ENCODE measurements at places on chromosomes 12 and 14.

DNA sequence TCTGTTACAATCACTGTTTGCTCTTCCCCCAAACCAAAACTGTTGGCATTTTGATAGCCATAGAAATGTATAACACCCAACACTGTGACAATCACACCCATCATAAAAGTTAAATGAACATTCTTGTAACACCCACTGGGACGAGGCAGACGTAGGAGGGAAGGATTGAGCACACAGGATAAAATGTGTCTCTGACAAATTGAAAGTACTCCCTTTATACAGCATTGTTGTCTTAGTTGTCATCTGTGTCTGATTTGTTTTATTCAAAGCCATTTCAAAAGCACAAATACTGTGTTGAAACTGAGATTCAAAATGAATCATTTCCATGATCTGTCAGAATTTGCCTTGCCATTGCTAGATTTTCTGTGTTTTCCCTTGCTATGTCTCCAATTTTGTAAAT lies 436.3 kb downstream of the TMTC2 start:
- no peak for DNase-seq

DNA sequence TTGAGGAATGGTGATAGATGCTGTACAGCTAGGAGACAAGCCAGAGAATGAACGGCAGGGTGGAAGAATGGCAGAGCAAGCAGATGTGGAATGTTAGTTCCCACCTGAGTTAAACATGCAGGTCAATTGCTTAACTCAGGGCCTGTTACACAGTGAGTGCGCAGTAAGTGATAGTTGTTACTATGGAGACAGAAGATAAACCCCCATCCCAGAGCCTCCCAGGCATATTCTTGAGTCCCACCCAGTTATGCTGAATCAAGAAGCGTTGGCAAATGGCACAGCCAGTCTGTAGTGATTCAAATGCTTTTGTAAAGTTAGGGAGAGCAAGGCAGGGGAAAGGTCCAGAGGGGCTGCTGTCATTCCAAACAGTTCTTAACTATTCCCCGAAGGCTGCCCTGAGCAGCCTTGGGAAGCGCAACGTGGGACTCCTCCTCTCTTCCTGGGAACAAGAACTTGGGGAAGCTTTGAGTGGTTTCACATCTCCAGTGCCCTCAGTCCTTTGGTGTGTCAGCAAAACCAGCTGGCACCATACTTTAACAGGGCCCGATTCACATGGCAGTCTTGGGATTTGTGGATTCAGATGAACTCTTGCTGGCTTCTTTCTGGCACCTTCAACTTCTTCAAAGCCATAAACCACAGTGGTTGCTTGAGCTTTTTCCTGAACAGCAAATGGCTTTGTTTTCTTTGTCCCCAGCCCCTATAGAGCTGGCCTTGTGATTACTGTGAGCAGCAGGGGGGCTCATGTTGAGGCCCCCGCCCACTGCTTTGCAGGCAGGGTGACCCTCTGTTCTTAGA lies 66.4 kb downstream of the PPM1A start:
- DNase-seq: no peak

DNA sequence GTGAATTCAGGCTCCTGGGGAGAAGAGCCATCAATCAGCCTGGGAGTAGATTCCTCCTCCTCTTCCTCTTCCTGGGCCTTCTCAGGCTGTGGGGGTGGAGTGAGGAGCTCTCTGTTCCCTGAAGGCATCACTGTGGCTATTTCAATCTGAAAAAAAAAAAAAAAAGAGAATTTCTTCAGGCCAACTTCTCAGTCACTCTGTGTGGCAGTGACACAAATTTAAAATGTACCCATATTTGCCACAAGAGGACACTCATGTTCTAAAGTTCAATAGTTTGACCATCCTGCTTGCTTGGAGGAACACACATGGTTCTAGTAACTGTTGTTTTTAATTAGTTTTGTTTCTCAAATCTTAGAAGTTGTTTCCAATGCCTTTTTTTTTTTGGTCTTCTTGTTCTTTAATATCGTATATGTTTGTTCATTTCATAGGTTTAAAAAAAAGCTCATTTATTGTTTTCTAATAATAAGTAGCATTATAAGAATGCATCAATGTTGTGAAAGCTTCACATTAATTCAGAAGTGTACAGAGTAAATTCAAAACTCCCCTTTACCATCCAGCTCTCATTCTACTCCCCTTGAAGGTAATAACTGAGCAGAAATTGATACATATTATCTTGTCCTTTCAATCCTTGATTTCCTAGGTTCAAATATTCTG lies 23.3 kb upstream of the CCER1 start:
- no peak for DNase-seq

GRCh38 chr14:21537090-21537424 lies 10.9 kb upstream of the SALL2 start:
- no peak for DNase-seq

DNA sequence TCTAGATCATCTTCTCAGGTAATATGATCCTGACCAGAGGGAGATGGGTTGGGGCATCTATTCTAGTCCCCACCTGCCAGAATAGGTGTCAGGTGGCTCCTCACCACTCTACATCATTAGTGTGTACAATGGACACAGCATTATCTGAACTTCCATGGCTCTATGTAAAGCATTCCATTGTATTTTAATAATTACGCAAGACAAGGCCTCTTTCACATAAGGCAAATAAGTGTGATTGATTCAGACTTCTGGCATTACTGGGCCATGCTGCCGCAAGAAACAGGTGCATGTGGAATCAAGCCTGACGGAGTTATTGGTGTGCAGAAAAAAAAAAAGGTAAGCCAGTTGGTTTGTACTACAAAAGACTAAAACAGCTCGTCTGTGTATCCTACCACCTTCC lies 3.1 kb upstream of the DDHD1 start:
- peak; percentile 12 for DNase-seq
